ENCODE measurements at places on chromosomes 16 and 17. TPM values are rescaled to one million over a fixed set of nuclear protein-coding genes. Genes with fewer than 3 reads are reported as not detected.
A peak's percentile ranks its signal among the peaks of the same experiment; 100 is the strongest.

GRCh38 chr17:77572065-77572601 lies 386.4 kb upstream of the TNRC6C start:
- no peak for DNase-seq

DNA sequence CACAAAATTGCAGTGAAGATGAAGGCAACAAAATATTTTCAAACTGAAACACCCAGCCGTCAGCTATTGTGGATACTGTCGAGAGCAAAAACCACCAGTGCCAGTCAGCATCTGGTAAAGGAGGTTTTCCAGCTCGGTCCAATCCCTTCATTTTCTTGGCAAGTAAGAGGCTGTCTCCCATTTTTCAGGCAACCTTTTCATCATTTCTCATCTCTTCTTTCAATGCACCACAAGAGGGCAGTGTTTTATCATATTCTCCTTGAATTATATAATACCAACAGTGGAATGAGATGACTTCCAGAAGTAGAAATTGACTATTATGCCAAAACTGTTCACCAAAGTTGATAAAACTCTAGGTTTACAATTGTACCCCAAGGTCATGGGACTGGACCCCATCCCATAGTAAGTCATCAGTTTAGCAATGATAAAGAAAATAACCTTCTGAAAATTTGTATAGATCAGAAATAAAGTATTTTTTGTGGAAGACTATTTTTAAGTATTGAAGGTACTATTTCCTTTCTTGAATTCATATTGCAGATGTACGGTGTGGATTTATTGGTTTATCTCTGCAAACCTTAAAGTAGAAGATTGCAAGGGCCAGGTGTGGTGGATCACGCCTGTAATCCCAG lies 16.8 kb downstream of the NQO1 start:
- peak; percentile 69 for DNase-seq

GRCh38 chr17:40101367-40102210 lies 1.2 kb upstream of the NR1D1 start:
- DNase-seq = no peak

GRCh38 chr17:5049314-5049841 lies 14.2 kb upstream of the SLC52A1 start:
- no peak for DNase-seq

DNA sequence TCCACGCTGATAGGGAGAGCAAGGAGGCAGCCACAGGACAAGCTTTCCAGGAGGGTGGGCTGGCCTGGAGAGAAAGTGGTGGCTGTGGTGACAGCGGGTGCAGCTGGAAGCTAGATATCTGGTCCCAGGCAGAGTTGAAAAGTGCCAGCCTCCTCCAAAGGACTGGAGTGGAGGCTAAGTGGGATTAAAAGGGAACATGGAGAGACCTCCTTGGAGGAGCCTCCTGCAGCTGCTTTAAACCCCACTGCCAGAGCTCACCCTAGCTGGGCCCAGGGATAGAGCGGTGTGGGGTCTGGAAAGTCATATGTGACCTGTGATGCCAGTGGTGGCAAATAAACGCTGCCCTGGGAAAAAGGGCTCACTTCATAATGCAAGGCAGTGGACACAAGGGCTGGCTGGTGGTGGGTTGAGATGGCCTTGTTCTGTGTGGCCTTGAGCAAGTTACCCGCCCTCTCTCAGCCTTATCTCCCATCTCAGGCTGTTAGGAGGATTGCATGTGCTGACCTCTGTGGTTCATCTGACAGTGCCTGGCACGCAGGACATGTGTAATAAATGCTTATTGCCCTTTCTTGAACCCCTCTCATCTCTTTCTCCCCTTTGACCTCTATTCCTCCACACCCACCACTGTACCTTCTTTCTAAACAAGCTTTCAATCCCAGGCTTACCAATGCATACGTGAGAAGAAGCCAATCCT lies 61.0 kb upstream of the LGALS9 start:
- no peak for DNase-seq

DNA sequence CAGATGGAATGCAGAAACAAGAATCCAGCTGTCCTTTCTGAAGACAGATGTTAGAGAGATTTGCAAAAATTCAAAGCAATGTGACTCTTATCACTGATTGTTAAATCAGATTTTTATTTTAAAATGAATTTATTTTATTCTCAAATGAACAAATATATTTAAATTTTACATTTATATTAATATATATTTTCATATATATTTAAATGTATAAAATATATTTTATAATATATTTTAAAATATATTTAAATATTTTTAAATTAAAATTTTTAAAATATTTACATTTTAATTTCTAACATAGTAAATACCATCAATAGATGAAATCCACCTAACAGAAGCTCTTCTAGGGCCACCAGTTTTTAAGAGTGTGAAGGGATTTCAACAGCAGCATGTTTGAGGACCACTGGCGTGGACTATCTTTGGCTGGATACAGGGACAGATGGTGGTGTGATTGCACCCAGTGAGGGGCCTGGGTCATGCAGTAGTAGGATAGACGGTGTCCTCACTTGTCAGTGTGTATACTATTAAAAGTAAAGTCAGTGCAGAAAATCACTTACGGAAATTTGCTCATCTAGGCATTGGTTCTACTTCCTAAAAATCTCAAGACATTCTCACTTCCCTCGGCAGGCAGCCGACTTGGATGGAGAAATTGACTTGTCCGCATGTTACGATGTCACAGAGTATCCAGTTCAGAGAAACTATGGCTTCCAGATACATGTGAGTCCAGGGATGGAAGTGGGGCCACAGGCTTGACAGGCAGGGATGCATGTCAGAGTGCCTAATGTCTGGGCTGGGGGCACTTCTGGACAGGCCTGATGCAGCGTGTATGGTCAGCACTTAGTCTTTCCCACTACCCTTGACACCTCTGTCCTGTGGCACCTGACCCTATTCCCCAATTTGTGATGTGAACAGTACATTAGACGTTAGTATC lies 56.3 kb downstream of the PLD6 start:
- DNase-seq = no peak

- no peak for DNase-seq
Observed at GRCh38 chr16:11327277-11328171, 17.7 kb upstream of the RMI2 start.

- peak; percentile 52 for DNase-seq
Observed at GRCh38 chr16:80931801-80932707, 74.6 kb downstream of the CMC2 start.

- DNase-seq = no peak
Observed at GRCh38 chr16:52101246-52101645, 445.7 kb downstream of the TOX3 start.

GRCh38 chr16:86668136-86668910 lies 90.0 kb downstream of the FOXL1 start:
- peak; percentile 78 for DNase-seq

DNA sequence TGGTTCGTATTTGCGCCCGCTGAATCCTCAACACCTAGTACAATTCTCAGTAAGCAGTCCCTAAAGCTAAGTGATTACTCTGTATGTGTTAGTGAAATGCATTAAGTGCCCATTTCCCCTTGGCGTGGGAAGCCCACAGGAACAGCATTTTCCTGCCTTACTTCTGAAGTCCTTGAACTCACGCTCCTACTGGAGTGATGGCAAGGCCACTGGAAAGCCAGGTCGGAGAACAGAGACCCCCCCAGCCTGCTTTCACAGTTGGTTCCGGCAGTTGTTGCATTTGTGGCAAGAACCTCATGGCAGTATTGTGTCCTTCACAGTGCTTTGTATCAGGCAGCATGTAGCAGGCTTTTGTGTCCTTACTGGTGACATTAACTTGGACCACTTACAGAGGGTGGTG lies 340.7 kb downstream of the CDH13 start:
- DNase-seq = no peak

- peak; percentile 88 for DNase-seq
Observed at GRCh38 chr16:9787717-9788116, 394.5 kb downstream of the GRIN2A start.

The VASN gene
- total RNA-seq = 28.3 TPM

The ALOX12 gene
- not detected for total RNA-seq

The ZNF423 gene
- 0.10 TPM for total RNA-seq

The PSMD3 gene
- 116 TPM for total RNA-seq
